ENCODE measurements at places on chromosomes 3 and 15. TPM values are rescaled to one million over a fixed set of nuclear protein-coding genes. Genes with fewer than 3 reads are reported as not detected.

DNA sequence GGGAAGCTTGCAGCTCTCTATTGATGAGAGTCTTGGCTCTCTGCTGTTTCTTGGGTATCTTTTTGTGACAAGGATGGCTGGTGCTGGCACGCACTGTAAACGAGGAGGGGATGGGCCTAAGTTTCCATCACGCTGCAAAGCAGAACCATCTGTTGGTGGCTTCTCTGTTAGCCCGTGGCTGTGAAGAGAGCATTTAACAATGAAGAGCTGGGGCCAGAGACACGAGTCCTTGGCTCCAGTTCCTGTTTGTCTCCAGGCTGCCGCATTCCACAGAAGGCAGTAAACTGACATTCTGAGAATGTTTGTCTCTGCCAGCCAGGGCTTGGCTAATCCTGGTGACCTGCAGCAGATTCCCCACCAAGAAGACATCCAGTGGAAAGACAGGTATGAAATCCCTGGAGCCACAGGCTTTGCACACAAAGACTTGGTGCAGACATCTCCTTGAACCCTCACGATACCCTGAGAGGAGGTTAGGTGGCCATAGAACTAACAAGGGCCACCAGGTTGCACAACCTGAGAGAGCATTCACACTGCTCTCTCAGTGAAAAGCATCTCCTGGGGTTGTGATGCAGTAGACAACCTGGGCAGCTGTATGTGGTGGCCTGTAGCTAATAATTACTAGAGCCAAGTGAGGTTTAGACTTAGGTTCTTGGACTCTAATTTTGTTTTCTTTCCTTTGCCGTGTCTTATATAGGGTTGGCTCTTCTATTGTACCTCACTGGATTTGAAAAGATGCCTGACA lies 130.9 kb downstream of the ASB7 start:
- DNase-seq: peak; percentile 80

GRCh38 chr3:117471831-117472230 lies 762.3 kb downstream of the TUSC7 start:
- no peak for DNase-seq

The ARIH1 gene
- total RNA-seq: 27.8 TPM

The GRM2 gene
- not detected for total RNA-seq

The SCN11A gene
- total RNA-seq: not detected

The RETNLB gene
- total RNA-seq: not detected

GRCh38 chr15:64305261-64305660 lies 50.7 kb downstream of the CSNK1G1 start:
- no peak for DNase-seq
